ENCODE measurements at places on chromosomes 4 and X. TPM values are rescaled to one million over a fixed set of nuclear protein-coding genes. Genes with fewer than 3 reads are reported as not detected.

- DNase-seq, result peak; percentile 21
These were observed 106.4 kb downstream of the PHKA2 start for GRCh38 chrX:18877469-18877868.

GRCh38 chr4:123346951-123347350 is 49.6 kb upstream of the SPRY1 start:
- no peak for DNase-seq

DNA sequence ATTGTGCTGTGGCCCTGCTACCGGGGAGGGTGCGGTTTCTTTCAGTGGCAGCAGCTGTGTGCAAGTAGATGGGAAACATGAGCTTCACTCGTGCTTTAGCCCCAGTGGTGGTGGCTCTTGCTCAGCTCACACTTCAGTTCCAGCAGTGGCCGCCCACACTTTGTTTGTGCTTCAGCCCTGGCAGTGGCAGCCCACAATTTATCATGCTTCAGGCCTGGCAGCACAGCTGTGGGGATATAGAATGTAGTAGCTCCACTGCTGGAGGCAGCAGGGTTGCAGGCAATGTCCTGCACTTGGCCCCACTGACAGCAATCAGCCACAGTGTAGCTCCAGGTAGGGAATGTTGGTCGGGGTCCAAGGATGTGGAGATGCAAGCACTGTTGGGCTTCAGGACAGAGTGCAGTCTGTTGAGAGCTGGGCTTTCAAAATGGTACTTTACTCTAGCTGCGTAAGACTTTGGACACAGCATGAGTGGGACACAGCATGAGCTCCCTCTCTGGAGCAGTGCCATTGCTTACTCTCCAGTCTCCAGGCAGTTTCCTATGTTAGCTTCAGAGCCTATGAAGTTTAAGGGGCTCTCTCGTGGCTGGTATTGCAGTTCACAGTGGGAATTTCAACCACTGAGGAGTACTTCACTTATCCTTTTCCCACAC is 413.1 kb downstream of the PDGFC start:
- peak; percentile 21 for DNase-seq

- DNase-seq, result no peak
These were observed 429.2 kb downstream of the GPAT3 start for GRCh38 chr4:83964996-83965541.

GRCh38 chrX:12363216-12363615 is 224.9 kb downstream of the FRMPD4 start:
- no peak for DNase-seq

DNA sequence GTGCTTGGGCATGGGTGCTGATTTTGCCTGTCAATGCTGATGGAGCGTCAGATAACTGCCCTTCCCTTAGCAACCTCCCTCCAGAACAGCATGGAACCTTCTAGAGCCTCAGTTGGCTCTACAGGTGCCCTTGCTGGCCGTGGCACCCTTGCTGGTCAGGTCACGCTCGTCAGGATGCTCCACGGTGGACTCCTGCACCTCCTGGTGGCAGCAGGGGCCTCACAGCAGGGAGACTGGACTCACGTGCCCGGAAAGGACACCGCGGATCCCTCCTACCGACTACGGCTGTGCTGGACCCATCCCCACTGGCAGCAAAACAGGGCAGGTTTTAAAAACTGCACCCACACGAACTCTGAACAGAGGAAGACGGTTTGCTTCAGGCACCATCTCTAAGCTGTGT is 82.1 kb upstream of the AFAP1 start:
- no peak for DNase-seq

DNA sequence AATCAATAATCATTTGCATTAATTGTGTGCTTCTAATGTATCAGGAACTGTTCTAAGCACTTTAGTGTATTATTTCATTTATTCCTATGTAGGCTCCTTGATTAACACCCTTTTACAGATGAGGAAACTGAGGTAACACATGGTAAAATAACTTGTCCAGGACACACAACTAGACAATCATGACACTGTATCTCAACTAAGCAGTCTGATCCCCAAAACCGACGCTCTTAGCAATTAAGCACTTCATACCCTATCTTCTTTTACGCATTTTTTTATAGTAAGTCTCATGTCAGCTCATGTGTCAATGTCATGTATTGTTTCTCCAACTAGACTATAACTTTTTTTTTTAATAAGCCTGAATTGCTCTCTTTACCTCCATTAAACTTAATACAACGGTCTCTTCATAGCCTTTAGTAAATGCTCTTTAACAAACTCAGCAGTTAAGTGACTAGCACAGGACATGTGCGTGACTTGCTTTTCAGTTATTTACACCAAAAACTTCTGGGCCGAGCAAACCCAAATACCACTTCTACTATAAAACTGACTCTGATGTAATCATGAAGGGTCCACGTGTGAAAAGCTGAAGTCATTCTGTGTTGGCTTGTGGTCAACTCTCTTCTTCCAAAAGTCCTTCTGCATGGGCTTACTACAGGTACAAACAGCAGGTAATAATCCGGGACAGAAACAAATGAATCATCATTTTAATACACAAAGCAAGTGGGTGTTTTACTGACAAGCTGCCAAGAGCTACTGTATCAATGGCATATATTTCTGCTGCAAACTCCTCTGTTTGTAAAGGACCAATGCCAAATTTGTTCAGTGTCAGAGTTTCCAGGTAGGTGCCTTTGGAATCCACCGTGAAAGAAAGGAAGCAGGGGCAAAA is 7.9 kb upstream of the AMBN start:
- DNase-seq, result no peak

GRCh38 chr4:53465281-53465680 is 87.8 kb downstream of the FIP1L1 start:
- no peak for DNase-seq

- DNase-seq, result no peak
These were observed 19.5 kb downstream of the SMAD1 start for GRCh38 chr4:145501051-145501660.

DNA sequence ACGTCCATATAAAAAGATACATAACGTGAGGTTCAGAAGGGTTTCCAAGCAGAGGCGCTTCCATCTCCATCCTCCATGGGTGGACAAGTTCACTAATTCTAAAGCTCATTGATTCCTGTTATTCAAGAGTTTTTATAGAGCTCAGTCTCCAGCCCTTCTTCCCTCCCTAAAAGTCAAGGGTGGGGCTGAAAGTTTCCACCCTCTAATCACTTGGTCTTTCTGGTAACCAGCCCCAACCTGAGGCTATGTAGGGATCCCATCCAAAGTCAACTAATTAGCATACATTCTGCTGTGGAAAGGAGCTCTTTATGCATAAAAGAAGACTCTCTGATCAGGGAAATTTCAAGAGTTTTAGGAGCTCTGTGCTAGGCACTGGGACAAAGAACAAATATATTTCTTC is 46.9 kb upstream of the VEGFC start:
- no peak for DNase-seq

DNA sequence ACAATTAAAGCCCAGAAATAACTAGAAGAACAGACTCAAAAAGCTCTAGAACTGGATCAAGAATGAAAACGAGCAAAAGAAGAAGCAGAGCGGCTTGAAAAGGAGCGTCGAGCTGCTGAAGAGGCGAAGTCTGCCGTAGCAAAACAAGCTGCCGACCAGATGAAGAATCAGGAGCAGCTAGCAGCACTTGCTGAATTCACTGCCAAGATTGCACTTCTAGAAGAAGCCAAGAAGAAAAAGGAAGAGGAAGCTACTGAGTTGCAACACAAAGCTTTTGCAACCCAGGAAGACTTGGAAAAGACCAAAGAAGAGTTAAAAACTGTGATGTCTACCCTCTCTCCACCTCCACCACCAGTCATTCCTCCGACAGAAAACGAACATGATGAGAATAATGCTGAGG is 56.1 kb upstream of the PPP4R3C start:
- DNase-seq, result no peak

- peak; percentile 14 for DNase-seq
These were observed 18.2 kb upstream of the ABLIM2 start for GRCh38 chr4:8176547-8177399.

GRCh38 chr4:139171876-139172691 is 4.9 kb downstream of the ELF2 start:
- no peak for DNase-seq

DNA sequence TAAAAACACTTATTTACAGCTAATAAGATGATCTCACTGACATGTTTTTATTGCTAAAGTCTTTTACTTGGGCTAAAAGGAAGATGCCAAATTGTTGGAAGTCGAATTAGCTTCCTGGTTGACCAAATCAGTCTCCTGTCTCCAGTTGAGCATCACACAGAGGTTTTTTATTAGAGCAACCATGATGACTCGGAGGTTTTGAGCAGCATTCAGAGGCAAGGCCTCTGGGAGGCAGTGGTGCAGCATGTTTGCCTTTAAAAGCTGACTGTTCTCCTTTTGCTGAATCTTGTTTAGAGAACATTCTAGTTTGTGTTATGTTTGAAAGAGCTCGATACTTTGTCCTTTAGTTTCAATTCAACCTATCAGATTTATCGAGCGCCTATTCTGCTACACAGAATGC is 2.1 kb downstream of the UCHL1 start:
- peak; percentile 82 for DNase-seq

GRCh38 chr4:113673450-113673849 is 88.1 kb downstream of the CAMK2D start:
- no peak for DNase-seq

GRCh38 chr4:17322514-17322913 is 189.4 kb downstream of the QDPR start:
- DNase-seq, result no peak

DNA sequence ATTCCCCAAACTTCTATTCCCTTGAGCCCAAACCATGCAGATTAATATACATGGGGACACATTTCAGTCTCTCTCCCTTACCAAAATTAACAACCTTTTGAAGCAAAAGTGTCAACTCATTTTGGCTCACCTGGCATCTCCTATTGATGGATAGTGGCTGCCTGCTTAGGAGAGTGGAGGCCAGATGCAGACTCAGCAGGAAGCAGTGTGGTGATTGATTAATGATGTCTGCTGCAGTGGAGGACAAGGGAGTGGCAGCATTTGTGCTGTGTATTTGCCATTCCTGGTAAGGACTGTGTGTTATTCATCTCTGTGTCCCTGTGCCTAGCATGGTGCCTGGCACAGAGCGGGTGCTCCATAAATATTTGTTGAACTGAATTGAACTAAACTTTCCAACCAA is 590.1 kb downstream of the RAB28 start:
- DNase-seq, result no peak

DNA sequence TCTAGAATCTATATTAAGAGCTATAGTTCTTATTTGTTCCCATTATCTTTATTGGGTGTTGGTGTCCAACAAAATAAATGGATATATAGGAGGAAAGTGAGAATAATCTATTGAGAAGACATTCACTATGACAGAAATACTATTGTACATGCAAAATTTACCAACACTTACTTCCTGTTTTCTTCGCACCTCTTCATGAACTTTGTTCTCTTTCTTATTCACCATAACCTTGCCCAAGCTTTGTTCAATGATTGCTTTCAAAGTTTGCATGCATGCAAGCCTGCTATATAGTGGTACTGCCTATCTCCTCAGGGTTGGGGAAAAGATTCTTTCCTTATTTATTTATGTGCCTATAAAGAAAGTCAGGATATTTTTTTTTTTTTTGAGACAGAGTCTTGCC is 176.4 kb upstream of the JADE1 start:
- no peak for DNase-seq

- no peak for DNase-seq
These were observed 229.6 kb upstream of the DIAPH2 start for GRCh38 chrX:96455078-96455477.

GRCh38 chrX:51568586-51568985 is 50.1 kb downstream of the CENPVL3 start:
- no peak for DNase-seq

GRCh38 chr4:128267745-128268144 is 19.9 kb downstream of the PGRMC2 start:
- no peak for DNase-seq

DNA sequence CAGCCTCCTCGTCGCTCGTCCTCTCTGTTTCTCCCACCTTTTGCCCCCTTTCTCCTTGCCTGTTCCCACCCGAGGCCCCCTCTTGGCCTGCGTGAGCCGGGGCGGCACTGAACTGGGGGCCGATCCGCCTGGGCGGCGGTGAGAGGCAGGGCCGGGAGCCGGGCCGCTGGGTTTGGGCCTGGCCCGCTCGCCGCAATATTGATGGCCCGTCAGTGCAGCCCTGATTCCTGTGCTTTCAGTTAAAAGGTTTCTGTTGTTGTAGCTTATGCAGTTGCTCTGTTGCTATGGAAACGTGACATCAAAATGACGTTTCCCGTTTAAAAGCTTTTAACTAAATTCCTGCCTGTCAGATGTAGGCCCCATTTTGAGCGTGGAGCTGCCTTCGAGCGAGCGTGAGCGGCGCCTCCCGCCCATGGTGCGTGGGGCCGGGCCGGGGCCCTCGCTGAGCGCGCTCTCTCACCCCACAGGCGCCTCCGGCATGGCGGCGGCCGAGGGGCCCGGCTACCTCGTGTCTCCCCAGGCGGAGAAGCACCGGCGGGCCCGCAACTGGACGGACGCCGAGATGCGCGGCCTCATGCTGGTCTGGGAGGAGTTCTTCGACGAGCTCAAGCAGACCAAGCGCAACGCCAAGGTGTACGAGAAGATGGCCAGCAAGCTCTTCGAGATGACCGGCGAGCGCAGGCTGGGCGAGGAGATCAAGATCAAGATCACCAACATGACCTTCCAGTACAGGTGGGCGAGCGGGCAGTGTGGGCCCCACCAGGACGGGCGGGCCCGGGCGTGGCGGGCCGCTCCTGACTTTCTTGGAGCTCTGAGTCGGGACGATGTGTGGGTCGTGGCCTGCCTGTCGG is at the start of gene MSANTD1:
Gene MSANTD1 (plus strand): TSS at position 349 of the 851 bp plus-strand sequence. CDS start 64 bp downstream, at position 413.
- peak; percentile 94 for DNase-seq

- DNase-seq, result peak; percentile 32
These were observed 62.8 kb upstream of the NEIL3 start for GRCh38 chr4:177246641-177247584.

DNA sequence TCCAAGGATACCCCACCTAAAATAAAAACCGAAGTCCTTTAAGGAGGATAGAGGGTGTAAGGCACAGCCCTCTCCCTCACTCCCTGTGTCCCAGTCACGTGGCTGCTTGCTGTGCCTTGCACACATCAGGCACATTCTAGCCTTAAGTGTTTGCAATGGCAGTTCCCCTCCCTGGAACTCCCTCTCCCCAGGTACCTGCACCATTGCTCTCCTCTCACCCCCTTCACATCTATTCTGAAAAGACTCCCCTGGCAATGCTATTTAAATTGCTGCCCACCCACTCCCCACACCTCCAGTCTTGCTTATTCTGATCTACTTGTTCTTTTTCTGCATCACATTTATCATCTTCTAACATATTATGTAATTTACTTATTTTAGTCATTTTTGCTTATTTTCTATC is 91.6 kb upstream of the LNX1 start:
- no peak for DNase-seq

GRCh38 chr4:40367451-40367850 is 32.3 kb downstream of the CHRNA9 start:
- peak; percentile 17 for DNase-seq

GRCh38 chr4:145795521-145795920 is 115.6 kb downstream of the C4orf51 start:
- no peak for DNase-seq

The SSX1 gene
- polyA plus RNA-seq, result not detected

The MAGEA1 gene
- not detected for polyA plus RNA-seq

The KLKB1 gene
- polyA plus RNA-seq, result not detected

The LONRF3 gene
- 0.20 TPM for polyA plus RNA-seq

The TXK gene
- polyA plus RNA-seq, result not detected

The DMP1 gene
- not detected for polyA plus RNA-seq

The HPGD gene
- polyA plus RNA-seq, result 0.61 TPM

The FAM133A gene
- polyA plus RNA-seq, result 0.19 TPM

The NEK1 gene
- polyA plus RNA-seq, result 1.5 TPM
